ENCODE measurements at places on chromosomes 1 and 21.

- no peak for DNase-seq
These were observed 190.0 kb upstream of the ARHGEF16 start for GRCh38 chr1:3264456-3264855.

DNA sequence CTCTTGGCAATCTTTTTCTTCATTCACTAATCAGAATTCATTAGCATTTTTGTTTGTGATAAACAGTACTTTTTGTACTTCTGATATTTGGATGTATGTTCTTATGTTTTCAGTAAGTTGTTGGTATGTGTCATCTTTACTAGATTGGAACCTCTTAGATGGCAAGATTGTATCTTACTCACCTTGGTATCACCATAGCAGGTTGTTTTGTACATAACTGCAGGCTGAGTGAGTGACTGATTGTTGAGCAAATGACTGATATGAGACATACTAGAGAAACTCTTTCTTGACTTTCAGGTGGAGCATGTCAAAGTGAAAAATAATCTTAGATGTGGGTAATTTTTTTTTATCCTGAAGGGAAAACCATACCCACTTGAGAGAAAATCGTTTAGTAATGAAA is 173.7 kb downstream of the CLEC20A start:
- no peak for DNase-seq

DNA sequence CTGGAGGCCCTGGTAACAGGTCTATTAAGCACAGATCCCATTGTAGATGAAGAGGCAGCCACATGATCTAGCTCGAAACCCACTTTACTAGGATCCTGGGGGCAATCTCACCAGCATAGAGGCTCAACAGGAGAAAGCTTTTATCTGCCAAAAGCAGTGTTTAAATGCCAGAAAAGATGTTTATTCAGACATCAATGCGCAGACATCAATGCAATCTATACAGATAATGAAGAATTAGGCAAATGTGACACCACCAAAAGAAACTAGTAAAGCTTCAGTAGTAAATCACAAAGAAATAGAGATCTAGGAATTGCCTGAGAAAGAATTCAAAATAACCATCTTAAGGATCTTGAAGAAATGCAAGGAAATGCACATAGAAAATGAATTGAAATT is 32.5 kb downstream of the OR6Y1 start:
- DNase-seq = no peak

- no peak for DNase-seq
These were observed 85.6 kb downstream of the GREM2 start for GRCh38 chr1:240526312-240526711.

DNA sequence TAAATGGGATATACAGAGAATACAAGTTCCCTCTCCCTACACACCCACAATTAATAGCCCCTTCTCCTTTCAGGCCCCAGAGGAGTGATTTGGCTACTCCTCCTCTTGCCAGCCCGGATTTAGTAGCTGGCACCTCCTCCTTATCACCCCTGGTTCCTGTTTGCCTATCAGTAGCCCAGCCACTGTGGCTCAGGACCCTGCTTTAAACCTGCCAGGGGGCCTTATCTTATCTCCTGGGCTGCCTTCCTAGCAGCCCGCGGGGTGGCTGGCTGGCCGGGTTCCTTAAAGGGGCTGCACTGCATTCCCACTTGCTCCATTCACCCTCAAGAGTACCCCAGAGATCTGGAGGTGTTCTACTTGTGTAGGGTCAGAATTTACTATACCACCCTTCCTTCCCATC is 70.4 kb downstream of the PLEKHA6 start:
- no peak for DNase-seq

GRCh38 chr1:201593200-201593921 is 54.4 kb downstream of the NAV1 start:
- no peak for DNase-seq

- DNase-seq = no peak
These were observed 39.2 kb upstream of the ACTRT2 start for GRCh38 chr1:2981981-2982614.

- DNase-seq = no peak
These were observed 55.9 kb downstream of the NENF start for GRCh38 chr1:212488436-212489283.

GRCh38 chr1:15950763-15951295 is 25.1 kb downstream of the ZBTB17 start:
- DNase-seq = peak; percentile 58

DNA sequence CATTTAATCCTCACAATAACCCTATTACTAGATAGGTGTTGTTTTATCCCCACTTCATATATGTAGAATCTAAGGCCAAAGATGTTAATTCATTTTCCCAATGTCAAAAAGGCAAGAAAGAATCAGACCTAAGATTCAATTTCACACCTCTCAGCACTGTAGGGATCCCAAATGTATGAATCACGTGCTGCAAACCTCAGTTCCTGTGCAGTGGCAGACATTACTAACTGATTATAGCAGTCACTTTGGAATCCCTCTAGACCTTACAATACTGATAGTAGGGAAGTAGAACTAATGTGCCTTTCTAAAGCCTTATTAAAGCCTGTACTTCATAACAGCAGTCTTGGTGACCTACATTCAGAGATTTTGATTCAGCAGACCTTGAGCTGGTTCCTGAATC is 2.3 kb downstream of the C1orf87 start:
- DNase-seq = no peak

DNA sequence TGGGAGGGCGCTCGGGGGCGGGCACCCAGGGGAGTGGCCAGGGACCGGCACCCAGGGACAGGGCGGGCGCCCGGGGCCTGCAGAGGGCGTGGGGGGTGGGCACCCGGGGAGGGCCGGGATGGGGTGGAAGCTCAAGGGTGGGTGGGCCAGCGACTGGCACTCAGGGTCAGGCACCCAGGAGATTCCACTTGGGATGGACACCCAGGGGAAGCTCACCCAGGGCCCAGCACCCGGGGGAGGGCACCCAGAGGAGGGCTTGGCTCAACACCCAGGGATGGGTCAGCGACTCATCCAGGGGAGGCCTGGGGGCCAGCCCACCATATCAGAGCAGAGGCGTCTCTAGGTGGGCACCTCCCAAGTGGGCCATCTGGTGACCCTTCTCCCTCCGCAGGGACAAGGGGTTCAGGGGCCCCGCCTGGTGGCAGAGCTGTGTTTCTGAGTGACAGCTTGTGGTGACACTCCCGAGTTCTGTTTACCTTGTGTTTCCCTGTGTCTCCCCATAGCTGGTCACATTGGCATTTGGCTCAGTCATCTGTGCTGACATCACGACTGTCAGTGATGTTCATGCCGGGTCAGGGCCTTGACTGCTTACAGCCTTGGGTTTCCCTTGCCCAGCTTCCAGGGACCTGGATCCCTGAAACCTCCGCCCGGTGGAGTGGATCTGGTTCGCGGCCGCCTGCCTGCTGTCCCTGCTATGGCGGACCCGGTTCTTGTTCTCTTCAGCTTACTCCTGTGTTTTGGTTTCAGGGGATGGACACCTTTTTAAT is 749 bp downstream of the IBA57 start:
- DNase-seq = peak; percentile 56

DNA sequence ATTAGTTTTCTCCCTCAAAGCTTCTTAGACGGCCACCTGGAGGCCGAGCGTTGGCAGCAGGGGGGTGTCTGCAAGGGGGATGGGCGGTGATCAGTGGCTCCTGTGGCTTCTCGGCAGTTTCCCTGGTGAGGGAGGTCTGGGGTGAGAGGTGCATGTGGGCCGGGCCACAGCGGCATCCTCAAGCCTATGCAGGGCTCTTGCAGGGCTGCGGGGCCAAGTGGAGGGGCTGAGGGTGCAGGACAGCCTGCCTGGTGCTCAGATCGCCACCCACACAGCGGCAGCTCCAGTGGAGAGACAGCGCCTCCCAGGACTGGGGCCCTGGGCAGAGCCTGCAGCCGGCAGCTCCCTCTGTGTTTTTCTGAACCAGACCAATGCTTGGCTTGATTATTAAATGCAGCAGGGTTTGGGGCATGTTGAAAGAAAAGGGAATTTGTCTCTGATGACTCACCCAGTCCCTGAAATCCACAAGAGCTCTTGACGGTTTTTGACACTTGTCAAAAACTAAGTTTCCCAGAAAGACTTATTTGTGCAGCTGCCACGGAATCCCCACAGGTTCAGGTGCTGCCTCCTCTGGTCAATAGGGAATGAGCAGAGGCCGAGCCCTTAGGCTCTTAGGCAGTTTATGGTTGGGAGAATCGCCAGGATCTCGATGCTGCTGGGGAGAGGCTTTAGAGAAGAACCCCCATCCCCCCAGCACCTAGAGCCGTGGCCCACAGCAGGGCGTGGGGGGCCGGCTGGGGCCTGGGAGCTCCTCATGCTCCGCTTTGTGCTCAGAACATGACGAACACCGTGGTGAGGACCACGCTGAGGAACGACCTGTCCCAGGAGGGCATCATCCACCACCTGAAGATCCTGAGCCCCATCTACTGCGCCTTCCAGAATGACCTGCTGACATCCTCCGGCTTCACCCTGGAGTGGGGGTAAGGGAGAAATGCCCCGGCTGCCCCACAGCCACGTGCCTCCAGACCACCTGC is 54.7 kb downstream of the UMODL1 start:
- DNase-seq = no peak

DNA sequence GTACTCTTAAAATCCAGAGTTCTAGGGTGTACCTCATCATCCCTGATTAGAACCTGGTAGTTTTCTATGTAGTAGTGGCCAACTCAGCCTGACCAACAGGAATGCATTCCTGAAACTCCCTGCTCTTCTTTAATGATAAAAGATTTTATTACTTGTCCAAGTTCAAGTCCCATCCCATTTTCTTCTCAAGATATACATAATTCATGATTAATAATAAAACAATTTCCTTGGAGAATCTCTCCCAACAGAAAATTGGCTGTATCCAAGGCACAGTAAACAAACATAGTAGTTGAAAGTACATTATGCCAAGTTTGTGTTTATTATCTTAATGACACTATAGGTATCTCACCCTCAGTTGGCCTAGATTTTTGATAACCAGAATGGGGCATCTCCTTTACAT is 714.1 kb upstream of the ADAMTS5 start:
- DNase-seq = no peak

- no peak for DNase-seq
These were observed 119.7 kb downstream of the UCHL5 start for GRCh38 chr1:192939440-192939839.

- DNase-seq = no peak
These were observed 14.5 kb downstream of the NMNAT1 start for GRCh38 chr1:9957726-9958125.

GRCh38 chr1:42165511-42166210 is 1.1 kb upstream of the GUCA2A start:
- no peak for DNase-seq

DNA sequence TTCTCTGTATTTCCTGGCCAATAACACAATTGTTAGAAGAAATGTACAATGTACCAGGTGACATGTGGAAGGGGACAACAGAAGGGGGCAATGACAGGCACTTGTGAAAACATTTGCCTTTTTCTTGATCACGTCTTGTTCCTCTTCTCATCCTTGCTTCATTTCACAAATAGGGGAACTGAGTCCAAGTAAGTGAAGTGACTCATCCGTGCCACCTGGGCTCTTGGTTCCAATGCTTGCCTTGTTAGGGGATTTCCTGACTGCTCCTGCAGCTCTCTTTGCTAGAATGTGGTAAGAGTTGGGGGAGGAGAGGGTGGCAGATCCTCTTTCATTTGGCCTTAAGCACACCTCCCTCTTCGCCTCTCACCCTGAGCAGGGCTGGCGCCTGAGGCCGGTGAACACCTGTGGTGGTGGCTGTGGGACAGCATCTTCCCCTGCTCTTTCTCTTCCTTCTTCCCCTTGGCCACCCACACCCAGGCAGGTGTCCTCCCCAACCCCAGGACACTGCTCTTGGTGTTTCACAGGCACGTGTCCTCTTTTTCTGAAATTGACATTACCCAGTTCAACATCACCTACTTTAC is 2.2 kb upstream of the RHEX start:
- DNase-seq = no peak

DNA sequence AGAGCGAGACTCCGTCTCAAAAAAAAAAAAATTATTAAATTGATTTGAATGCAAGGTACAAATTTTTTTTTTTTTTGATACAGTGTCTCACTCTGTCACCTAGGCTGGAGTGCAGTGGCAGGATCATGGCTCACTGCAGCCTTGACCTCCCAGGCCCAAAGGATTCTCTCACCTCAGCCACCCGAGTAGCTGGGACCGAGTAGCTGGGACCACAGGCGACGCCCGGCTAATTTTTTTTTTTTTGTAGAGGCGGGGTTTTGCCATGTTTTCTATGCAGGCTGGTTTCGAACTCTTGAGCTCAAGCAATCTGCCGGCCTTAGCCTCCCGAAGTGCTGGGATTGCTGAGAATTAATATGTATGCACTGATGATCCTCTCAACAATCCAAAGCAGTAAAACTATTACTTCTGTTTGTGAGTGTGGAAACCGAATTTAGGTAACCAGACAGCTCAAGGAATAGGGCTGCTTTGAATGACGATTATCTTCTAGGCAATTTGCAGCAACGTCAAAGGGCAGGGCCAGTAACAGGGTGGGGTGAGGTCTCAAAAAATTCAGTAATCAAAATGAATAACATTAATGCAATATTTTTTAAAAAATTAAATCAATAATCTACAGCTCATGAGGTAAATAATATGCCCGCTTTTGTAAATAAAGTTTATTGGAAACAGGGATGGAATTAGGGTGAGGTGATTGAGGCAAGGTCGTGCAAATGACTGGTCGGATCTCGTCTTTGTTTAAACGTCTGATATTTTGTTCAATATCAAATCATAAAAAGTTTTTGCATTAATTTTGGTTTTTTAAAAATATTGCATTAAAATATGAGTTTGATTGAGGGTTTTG is 1.2 kb downstream of the CLSPN start:
- DNase-seq = no peak

DNA sequence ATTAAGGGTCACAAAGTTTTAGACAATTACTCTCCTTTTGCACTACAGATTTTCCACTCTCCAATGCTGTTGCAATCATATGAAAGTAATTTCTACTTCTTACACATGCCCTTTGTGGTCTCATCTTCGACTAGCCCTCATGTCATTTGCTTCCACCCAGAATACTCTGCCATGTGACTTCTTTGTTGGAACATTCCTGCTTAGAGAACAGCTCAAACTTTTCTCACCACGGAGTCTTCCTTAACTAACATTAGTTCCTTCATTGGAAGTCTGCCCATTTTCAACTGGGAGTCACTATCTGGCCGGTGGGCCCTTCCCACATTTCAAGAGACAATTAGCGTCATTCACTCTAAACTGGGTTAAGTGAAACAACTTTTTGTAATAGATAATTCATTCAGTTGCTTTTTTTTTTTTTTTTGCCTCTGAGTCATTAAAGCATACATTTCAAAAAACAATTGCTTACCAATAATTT is 142.6 kb upstream of the PALMD start:
- DNase-seq = no peak

DNA sequence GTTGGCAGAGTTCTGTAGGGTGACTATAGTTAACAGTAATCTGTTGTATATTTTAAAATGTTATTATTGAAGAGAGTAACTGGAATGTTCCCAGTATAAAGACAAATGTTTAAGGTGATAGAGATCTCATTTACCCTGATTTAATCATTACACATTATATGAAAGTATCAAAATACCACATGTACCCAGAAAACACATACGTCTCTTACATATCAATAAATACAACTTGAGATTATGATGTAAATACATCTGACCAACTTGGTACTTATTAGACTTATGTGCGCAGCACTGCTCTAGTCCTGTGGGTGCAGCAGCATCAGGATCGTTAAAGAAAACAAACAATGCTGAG is 670 bp upstream of the PARK7 start:
- DNase-seq = no peak

- DNase-seq = no peak
These were observed 529.5 kb downstream of the COL11A1 start for GRCh38 chr1:102578804-102579203.

- no peak for DNase-seq
These were observed 438.1 kb downstream of the LMO4 start for GRCh38 chr1:87766737-87767136.

GRCh38 chr21:35057428-35057827 is 8.3 kb upstream of the RUNX1 start:
- DNase-seq = no peak

GRCh38 chr1:84367219-84367618 is 31.1 kb upstream of the DNASE2B start:
- no peak for DNase-seq

Measured in omental fat pad (tissue), 4 donors.